ENCODE measurements at places on chromosomes 7 and 10. TPM values are rescaled to one million over a fixed set of nuclear protein-coding genes. Genes with fewer than 3 reads are reported as not detected.

KIF11 gene
- total RNA-seq, result 42.0 TPM

CPA2 gene
- not detected for total RNA-seq

KCNIP2 gene
- 2.0 TPM for total RNA-seq

C10orf105 gene
- not detected for total RNA-seq

HMX3 gene
- not detected for total RNA-seq

Measured in regular cardiac myocyte (primary cell).